ENCODE measurements at places on chromosomes 16 and 17. TPM values are rescaled to one million over a fixed set of nuclear protein-coding genes. Genes with fewer than 3 reads are reported as not detected.

The KRT20 gene
- 0.45 TPM for total RNA-seq

The ABCA3 gene
- 21.9 TPM for total RNA-seq

The PRR35 gene
- 0.12 TPM for total RNA-seq

The MAP2K3 gene
- total RNA-seq: 123 TPM

The DBNDD1 gene
- 58.1 TPM for total RNA-seq

The NRN1L gene
- total RNA-seq: not detected

The AXIN2 gene
- total RNA-seq: 0.50 TPM

The DHRS13 gene
- total RNA-seq: 5.3 TPM

The HAS3 gene
- total RNA-seq: 52.3 TPM

The RTN4RL1 gene
- total RNA-seq: 9.3 TPM

The OR1A1 gene
- not detected for total RNA-seq

The DYNLRB2 gene
- total RNA-seq: not detected

The KLHL10 gene
- total RNA-seq: 0.18 TPM

The PLEKHH3 gene
- total RNA-seq: 14.3 TPM

The VAT1L gene
- not detected for total RNA-seq

The FDXR gene
- 64.0 TPM for total RNA-seq

The HAGHL gene
- 18.5 TPM for total RNA-seq

The OTOP2 gene
- not detected for total RNA-seq

The RSL1D1 gene
- 227 TPM for total RNA-seq

The HS3ST4 gene
- not detected for total RNA-seq

The OR1F1 gene
- total RNA-seq: 0.17 TPM

The FKBP10 gene
- total RNA-seq: 112 TPM

The SOX8 gene
- total RNA-seq: 2.8 TPM

The TPPP3 gene
- 16.5 TPM for total RNA-seq

The SP6 gene
- 4.3 TPM for total RNA-seq

The ABI3 gene
- not detected for total RNA-seq

The KRTAP4-2 gene
- not detected for total RNA-seq

The TEKT1 gene
- total RNA-seq: 0.04 TPM

The GOSR2 gene
- 29.5 TPM for total RNA-seq

The FAM83G gene
- 33.9 TPM for total RNA-seq

Data from A549 treated with Mapracorat at 1 μM for 4 hours (cell line).